SK-N-SH treated with all-trans-retinoic acid at 6 μM for 48 hours (cell line): ENCODE measurements at places on chromosomes 13 and 19.

GRCh38 chr13:102974317-102975087, 91.7 kb downstream of the SLC10A2 start:
- ATAC-seq = no peak

DNA sequence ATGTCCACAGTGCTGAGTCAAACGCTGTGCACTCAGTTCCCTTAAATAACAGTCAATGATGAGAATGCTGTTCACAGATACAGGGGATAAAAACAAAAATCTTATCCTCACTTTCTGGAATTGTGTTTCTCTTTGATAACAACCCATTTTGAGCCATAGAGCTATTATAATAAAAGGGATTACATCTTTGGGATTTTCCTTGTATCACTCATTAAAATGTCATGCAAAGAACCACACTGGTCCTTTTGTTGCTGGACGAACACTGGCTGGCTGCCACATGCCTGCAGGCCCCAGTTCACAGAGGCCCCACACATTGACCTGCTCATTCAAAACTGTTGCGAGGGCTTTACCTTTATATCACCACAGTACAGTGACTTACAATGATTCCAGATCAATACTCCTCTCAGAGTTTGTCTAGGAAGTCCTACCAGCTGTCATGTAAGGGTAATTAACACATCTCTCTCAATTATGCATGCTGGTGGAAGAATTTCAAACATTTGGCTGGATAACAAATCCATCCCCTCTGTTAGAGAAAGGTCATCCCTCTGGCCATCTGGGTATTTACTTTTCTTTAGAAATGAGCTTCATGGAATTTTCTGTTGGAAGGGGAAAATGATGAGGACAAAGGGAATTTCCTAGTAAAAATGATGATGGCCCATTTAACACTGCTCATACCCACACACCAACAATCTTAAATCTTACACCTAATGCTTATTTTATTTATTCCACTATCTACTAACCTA, 85.9 kb downstream of the MBNL2 start:
- peak; percentile 71 for ATAC-seq

DNA sequence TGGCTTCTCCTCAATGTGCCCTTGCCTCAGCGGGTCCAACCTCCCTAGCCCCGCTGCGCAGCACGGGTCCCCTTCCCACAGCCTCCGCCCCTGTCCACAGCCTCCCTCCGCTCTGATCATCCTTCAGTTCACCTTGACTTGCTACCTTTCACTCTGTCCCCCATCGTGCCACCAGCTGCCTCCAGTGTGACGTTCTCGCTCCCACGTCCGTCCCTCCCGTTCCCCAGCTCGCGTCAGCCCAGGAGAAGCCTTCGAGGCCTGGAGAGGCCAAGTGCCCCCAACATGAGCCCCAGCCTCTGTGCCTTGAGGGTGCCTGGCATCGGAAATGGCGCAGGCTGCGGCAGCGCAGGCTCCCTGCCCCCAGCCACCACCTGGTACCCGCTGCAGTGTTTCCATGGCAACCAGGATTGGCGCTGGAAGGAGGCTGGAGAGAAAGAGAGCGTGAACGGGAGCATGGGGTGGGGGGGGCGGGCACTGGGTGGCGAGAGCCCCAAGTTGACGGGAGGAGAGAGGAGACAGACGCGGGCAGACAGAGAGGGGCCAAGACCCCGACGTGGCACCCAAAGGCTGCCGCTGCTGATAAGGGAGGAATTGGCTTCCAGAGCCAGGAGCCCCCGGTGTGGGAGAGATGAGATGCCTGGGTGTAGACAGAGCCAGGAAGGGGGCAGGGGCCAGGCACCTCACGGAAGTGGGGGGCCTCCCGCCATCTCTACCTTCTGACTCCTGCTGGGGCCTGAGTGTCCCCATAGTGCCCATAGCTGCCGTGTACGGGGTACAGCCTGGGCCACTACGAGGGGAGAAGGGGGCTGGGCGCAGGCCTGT, 844 bp upstream of the ASPDH start:
- ATAC-seq = no peak

DNA sequence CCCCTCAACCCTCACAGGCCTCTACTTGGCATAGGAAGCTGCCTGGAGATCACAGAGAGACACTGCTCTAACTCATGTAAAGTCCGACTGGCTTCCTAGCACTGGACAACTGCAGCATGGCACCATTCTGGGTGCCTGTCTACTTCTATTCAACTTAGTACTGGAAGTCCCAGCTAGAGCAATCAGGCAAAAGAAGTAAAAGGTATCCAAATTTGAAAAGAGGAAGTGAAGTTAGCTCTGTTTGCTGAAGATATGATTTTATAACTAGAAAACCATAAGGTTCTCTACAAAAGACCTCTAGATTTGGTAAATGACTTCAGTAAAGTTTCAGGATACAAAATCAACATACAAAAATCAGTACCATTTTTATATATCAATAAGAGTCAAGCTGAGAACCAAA, 1017.6 kb downstream of the PCDH9 start:
- no peak for ATAC-seq

DNA sequence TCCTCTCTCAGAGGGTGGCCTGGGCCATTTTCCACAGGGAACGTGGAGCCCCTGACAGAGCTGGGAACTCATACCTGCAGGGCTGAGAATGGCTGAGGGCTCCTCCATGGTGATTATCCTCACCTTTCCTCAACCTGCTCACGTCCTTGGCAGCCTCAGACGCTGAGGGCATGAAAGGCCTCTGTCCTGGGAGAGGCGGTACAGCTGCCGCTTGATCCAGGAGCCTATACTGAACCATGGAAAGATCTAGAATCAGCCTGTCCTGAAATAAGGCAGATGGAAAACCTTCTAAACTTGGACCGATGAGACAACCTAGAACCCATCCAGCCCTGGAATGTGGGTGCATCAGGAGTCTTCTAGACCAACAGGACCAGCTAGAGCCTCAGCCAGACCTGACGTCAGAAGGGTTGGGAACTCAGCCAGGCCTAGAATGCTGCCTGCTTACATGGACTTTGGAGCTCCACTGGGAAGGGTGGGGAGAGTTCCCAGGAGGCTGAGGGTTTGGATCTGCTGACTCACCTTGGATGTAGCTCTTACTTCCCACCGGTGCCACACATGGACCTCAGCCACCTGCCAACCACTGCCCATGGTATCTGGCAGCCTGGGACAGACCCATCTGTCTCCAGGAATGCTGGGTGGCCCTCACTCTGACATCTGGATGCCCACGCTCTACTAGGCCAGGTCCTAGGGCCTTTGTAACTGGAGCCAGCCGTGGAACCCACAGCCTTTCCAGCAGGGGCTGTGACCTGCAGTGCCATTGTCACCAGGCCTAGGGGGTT, 7.5 kb downstream of the KCTD15 start:
- no peak for ATAC-seq

DNA sequence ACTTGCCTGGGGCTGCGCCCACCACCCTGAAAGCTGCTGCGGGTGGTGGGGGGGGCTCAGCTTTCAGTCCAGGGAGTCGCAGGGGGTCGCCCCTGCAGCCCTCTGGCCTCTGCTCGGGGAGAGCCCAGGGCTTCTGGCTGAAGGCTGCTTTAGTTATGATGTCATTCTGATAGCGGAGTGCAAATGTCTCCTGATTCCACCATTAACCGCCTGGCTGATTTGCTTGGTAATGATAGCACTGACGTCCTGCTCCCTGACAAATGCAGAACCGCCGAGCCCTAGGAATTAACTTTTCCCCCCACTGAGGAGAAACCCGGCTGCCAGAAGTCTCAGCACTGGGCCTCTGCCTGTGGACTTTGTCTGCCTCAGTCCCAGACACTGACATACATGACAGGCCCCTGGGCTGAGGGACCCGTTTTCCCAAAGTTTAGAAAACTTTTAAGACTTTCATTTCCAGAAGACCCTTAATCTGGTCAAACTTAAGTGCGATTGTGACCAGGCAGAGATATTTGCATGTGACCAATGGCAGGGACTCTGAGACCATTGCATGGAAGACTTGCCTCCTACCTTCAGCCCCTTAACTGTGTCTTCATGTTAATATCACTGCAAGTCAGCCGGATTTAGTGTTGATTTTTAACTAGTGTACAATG, 142.5 kb upstream of the ZNF536 start:
- no peak; the same call in 2 of the 3 replicates for ATAC-seq

- ATAC-seq = peak; percentile 90
Observed at GRCh38 chr13:90485436-90485835, 862.1 kb upstream of the MIR17HG start.

GRCh38 chr13:102035969-102036368, 365.9 kb downstream of the FGF14 start:
- no peak for ATAC-seq

DNA sequence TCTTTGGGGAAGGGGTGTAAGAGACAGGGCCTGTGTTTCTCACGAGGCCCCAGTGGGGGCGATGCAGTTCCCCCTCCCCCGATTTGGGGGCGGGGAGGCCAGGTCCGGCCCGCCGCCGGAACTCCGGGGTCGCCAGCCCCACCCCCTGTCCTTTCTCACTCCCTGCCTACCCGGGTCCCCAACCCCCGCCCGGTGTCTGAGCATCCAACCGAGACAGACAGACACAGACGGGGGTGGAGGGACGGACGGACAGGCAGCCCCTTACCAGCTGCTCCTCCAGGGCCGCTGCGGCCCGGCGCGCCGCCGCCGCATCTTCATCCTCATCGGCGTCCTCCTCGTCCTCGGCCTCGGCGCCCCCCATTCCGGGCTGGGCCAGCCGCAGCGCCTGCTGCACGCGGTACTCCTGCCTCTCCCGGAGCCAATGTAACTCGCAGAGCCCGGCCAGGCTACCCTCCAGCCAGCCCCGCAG, 397 bp downstream of the DACT3 start:
- ATAC-seq = no peak
